ENCODE measurements at places on chromosomes 3 and 15. TPM values are rescaled to one million over a fixed set of nuclear protein-coding genes. Genes with fewer than 3 reads are reported as not detected.

The LOXL1 gene
- total RNA-seq, result 204 TPM

The SEMA3B gene
- 11.1 TPM for total RNA-seq

The ZBTB47 gene
- 42.4 TPM for total RNA-seq

The GPR62 gene
- under 0.01 TPM for total RNA-seq

The SLC12A8 gene
- 1.3 TPM for total RNA-seq

The DPPA2 gene
- not detected for total RNA-seq

The SHC4 gene
- 1.1 TPM for total RNA-seq

The DNAJB11 gene
- 60.5 TPM for total RNA-seq

The CHRFAM7A gene
- total RNA-seq, result 2.5 TPM
